ENCODE measurements at places on chromosomes 16 and 17. TPM values are rescaled to one million over a fixed set of nuclear protein-coding genes. Genes with fewer than 3 reads are reported as not detected.

Gene CHD9NB
- total RNA-seq = 1.7 TPM

Gene DHX40
- total RNA-seq = 40.7 TPM

Gene FAM83G
- total RNA-seq = 0.27 TPM

Gene C16orf96
- 0.53 TPM for total RNA-seq

Gene TAT
- total RNA-seq = 0.04 TPM

Gene PLD6
- 3.9 TPM for total RNA-seq

Gene MVP
- 21.5 TPM for total RNA-seq

Gene TMEM88
- total RNA-seq = 18.4 TPM

Gene CCL7
- not detected for total RNA-seq

Gene MRPL27
- total RNA-seq = 81.5 TPM

Gene ITGAX
- total RNA-seq = 0.35 TPM

Gene ADAM11
- 1.3 TPM for total RNA-seq

Gene RFWD3
- 9.5 TPM for total RNA-seq

Gene SARM1
- 3.3 TPM for total RNA-seq

Gene COL1A1
- total RNA-seq = 4,027 TPM

Gene XYLT1
- total RNA-seq = 6.1 TPM

Gene TEKT5
- 0.13 TPM for total RNA-seq

Gene KIF19
- 1.6 TPM for total RNA-seq

Gene CASKIN1
- total RNA-seq = 0.75 TPM

Gene KRTAP2-1
- total RNA-seq = not detected

Gene JUP
- 18.6 TPM for total RNA-seq

Gene CCL1
- total RNA-seq = not detected

Gene SYNGR3
- total RNA-seq = 0.93 TPM
